ENCODE measurements at places on chromosomes 5 and 9. TPM values are rescaled to one million over a fixed set of nuclear protein-coding genes. Genes with fewer than 3 reads are reported as not detected.

The KCNN2 gene
- 2.6 TPM for total RNA-seq

The CXCL14 gene
- total RNA-seq: not detected

The SLC4A9 gene
- total RNA-seq: not detected

The ANKRD34B gene
- not detected for total RNA-seq

The ORM1 gene
- not detected for total RNA-seq

The EQTN gene
- total RNA-seq: not detected

The NSG2 gene
- total RNA-seq: under 0.01 TPM

The NUTM2G gene
- not detected for total RNA-seq

Data from fibroblast of villous mesenchyme (primary cell).